ENCODE measurements at places on chromosomes 3 and 15.

DNA sequence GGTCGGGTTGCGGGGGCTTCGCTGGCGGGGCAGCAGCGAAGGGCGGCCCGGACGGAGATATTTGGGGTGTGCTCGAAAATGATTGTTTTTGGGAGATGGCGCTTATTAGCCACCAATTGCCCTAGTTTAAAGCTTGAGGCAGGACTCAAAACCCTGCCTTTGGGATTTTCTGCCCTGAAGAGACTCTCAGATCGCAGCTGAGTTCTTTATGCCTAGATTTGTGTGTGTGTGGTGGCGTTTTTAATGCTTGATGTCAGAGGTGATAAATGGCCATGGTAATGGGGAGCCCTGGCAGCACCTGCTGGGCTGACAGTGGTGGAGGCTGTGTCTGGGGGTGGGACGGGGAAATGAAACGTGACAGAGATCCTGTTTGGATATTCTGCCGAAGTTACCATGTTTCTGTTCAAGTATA lies 604 bp downstream of the KCTD6 start:
- DNase-seq = peak; percentile 45

DNA sequence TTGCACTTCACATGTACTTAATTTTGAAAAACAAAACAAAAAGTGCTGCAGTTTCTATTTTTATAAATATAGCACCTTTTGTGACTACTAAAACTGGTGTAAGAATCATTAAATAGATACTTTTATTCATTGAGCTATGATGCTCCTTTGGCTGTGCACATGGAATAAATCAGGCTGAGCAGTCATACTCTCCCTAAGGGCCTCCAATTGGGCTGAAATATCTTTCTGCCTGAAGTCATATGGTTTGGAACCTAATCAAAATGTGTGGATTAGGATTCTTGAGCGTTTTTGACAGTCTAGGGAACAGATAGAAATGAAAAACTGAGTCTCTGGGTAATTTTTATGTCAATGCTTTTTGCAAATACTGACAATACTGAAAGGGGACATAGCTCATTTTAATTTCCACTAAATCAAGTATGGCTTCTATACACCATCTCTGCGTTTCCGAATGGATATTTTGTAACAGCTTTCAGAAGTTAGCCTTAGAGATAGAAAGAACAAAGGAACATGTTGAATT lies 392.2 kb upstream of the ROBO1 start:
- DNase-seq = no peak

DNA sequence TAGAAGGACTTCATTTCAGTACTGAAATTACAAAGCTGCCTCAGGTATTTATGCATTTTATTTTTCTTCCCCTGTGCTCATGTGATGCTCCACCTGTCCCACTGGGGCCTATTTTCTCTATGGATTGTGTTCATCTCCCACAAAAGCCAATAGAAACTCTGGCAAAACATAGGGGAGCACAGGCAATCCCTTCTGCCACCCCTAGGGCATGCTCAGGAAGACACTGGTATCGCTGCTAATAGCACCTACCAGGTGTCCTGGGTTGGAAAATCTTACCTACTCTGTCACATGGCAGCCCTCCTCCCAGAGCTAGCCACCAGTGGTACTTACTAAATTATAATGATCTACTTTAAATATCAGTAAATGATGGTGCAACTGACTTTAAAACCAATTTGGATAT lies 427.4 kb downstream of the FGF12 start:
- DNase-seq = no peak

DNA sequence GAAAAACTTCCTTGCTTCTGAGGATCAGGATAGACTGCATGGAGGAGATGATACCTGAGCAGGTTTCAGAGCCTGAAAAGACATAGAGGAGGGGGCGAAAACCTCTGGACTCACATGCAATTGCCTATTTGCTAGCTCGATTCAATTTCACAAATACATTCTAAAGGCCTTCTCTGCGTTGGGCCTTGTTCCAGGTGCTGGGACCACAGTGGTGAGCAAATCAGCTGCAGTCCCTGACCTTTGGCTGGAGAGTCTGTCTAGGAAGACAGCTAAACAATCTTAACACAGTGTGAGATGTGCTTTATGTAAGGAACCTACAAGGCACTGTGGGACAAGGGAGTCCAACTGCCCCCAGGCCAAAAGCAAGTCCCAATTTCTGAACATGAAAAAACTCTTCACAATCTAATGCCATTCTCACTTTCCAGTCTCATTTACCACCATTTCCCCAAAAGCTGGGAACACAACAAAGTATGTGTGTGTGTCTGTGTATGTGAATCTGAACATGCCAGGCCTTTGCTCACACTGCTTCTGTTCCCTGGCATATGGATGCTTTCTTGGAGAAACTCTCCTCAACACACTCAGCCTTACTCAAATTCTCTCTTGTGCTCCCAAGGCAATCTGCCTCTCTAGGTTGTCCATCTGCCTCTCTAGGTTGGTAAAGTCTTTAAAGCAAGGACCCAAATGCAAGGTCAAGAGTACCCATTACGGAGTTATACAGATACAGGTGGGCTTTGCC lies 2.1 kb upstream of the PCCB start:
- no peak for DNase-seq

DNA sequence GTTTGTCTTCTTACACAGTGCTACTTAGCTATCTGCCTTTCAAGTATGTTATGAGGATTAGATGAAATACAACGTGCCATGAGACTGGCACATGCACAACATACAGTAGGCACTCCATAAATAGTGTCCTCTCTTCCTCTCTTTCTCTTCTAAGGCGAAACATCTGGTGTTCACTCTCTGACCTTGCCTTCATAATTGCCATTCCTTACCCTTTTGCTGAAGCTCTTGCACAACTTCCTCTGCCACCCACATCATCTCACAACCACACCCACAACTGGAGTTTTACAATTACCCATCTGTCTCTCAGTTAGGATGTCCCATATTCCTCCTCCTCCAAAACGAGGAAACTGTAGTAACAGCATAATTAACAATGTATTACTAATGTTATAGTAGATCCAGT lies 26.4 kb upstream of the ACP3 start:
- DNase-seq = no peak

- no peak for DNase-seq
Observed at GRCh38 chr3:73966733-73967132, 342.0 kb upstream of the PDZRN3 start.

DNA sequence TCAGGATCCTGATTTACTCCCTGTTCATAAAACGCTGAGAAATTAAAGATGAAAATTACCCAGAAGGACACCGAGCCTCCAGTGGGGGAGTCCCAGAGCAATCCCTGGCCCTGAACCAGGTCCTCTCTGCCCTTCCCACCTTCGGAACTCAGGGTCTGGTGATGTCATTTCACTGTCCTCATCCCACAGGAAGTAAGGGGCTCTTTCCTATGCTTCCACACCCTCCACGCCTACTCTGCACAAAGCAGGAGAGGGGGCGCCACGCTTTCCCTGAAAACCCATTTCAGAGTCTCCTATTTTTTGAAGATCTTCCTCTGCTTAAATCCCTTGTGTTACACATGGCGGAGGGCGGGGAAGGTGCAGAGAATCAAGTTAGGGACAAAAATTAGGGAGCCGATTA lies 18.8 kb downstream of the MEGF11 start:
- no peak for DNase-seq
